Naive thymus-derived CD8-positive, alpha-beta T cell (primary cell): ENCODE measurements at places on chromosomes 7 and 10. TPM values are rescaled to one million over a fixed set of nuclear protein-coding genes. Genes with fewer than 3 reads are reported as not detected.

DNA sequence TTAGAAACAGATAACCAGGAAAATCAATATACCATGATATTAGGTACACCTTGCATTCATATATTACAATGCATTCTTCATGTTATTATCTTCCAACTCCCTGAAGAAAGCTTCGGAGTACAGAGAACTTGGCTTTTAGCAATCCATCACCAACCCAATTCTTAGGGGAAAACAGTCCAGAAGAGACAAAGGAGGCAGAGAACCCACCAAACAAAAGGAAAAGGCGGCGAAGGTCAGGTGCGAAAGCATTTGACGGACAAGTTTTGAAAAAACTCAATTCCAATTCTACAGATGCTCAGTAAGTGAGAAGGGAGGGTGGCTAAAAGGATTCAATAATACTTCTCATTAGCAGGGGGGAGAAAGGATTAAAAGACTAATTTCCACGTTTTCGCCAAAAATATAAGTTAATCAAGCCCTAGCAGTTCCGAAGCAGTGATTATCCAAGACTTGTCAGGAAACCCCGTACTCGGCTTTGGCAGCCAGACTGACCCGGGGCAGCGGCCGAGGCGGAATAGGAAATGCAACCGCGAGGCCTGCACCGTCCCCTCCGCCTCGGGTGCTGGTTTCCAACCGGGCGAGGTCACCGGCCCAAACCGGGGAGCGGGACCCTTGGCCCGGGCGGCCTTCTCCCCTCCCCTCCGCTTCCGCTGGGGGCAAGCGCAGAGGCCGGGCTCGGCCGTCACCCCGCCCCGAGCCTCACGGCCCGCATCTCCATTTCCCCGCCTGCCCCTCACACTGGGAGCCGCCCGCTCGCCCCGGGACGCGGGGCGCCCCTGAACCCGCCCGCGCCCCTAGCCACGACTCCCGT lies 747 bp downstream of the GDI2 start:
- H3K36me3 ChIP-seq = peaks cover 11% of the 10 kb centered on the region
- H3K27ac ChIP-seq = peak overlapping the region; percentile 93
- H3K4me3 ChIP-seq = peak overlapping the region; percentile 95
- H3K4me1 ChIP-seq = peaks cover 71% of the 10 kb centered on the region

DNA sequence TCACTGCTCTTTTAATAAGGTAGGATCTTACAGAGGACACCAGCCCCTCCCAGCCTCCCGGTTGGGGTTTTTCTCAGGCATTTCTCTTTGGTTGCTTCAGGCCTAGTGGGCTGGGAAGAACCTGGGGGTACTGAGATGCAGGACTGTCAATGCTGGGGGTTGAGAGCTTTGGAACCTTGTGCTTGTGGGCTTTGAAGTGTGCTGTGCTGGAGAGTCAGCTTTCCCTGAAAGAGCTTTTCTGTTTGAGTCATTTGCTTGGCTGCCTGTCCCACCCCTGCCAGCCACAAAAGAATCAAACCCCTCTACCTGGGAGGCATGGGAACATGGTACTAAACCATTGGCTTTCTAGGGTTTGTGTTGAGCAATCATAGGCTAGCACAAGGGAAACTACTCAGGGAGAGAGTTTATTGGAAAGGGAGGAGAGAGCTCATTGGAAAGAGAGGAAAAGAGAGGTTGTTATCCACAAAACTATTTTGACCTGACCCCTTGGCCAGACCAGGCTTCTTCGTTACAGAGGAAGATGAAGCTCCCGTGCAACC lies 1.4 kb downstream of the SCD start:
- DNase-seq = no peak
- H3K27ac ChIP-seq = no peak overlapping the region
- peaks cover 36% of the 10 kb centered on the region for H3K4me1 ChIP-seq
- H3K4me3 ChIP-seq = peak overlapping the region; percentile 93

DNA sequence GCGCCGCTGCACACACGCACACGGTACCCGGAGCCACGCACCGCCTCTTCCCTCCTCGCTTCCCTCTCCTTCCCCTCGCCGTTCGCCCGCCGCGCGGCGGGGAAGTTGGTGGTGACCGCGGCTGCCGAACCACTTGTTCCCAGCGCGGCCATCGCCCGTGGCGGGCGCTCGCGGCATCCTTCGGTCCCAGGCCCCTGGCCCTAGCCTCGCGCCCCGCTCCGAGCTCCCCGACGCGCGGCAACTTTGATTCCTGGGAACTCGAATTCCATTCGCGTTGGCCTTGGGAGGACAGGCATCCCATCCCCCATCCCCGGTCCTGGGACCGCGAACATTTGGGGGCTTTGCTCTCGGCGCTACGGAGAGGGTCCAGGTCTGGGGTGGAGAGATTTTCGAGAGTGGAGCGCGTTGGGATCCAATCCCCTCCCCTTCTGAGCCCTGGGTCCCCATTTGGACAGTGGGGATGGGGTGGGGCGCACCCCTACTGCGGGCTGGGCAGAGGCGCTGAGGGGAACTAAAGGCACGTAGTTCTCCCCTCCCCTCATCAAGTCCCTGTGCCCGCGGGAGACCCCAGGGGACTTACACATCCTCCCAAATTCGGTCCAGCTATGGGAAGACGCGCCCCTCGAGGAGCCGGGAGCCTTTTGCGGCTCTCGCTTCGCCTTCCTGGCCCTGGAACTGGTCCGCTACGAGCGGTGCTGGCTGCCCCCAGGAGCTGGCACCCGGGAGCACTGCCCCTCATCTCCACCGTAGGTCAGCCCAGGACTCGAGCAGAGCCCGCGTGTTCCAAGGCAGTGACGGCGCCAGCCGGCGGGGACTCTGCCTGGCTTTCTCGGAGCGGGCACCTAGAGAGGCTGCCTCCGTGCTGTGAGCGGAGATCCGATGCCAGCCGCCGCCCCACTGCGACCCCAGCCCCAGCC lies 834 bp downstream of the CDH23 start:
- H3K27ac ChIP-seq = no peak overlapping the region
- H3K4me3 ChIP-seq = peak overlapping the region; percentile 58
- peaks cover 10% of the 10 kb centered on the region for H3K4me1 ChIP-seq
- DNase-seq = no peak
- no peaks in the 10 kb centered on the region for H3K36me3 ChIP-seq
- H3K27me3 ChIP-seq = peaks cover 47% of the 10 kb centered on the region

Gene AKR1C2
- total RNA-seq = not detected

Gene ZNF862
- total RNA-seq = 82.9 TPM

- H3K27me3 ChIP-seq = no peaks in the 10 kb centered on the region
- H3K4me1 ChIP-seq = peaks cover 22% of the 10 kb centered on the region
- H3K4me3 ChIP-seq = no peak overlapping the region
Measured at GRCh38 chr7:158842486-158842885, 13.2 kb upstream of the ESYT2 start.

Gene ECHDC3
- total RNA-seq = 0.74 TPM

Gene CALML5
- total RNA-seq = not detected

DNA sequence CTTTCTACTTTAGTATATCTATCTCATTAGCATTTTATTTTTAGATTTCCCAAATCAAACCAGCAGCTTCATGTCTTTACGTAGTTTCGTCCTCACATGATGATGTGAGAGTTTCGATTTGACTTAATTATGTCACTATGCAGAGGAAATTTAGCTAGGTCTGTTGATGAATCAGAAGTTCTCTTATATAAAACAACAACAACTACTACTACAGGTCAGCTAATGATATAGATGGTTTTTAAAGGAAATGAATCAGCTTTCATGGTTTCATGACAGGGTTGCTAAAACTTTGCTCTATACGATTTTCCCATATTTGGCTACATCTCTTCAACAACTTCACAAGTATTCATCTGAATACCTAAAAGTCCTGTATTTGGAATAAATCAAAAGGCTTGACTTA lies 28.6 kb downstream of the JAZF1 start:
- H3K27me3 ChIP-seq = no peaks in the 10 kb centered on the region
- no peaks in the 10 kb centered on the region for H3K36me3 ChIP-seq
- no peak overlapping the region for H3K27ac ChIP-seq
- peaks cover 78% of the 10 kb centered on the region for H3K4me1 ChIP-seq
- H3K4me3 ChIP-seq = peak overlapping the region; percentile 40
- no peak for DNase-seq

Gene CABCOCO1
- total RNA-seq = not detected

Gene CRHR2
- total RNA-seq = not detected

Gene ZNF438
- total RNA-seq = 4.4 TPM

Gene USP6NL
- total RNA-seq = 6.9 TPM

DNA sequence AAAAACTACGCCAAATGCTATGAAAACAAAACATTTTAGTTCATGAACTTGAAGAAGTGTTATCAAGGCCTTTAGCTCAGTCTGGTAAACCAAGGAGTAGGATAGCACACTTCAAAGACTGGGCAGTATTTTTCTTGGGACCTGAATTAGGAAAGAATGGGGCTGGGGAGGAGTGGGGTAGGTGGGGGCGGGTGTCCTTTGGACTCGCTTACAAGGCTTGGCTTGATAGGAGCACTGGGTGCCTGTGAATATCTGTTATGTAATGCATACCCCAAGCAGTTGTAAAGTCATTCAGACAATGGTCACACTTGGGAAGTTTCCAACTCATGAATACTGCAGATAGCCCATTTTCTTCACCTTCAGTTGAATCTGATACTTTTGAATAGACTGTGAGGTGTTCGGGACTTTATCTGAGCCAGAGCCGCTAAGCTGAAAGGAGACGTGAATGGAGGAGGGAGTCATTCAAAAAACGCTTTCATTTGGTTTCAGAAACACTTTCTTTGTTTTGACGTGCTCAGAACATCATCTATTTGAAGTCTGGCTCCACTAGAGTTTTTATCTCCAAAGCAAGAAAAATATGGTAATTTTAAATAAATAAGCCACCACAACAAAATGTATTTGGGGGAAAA lies 70.1 kb upstream of the FAM204A start:
- H3K4me1 ChIP-seq = no peaks in the 10 kb centered on the region
- H3K4me3 ChIP-seq = no peak overlapping the region
- no peak for DNase-seq
- H3K36me3 ChIP-seq = no peaks in the 10 kb centered on the region
- H3K27ac ChIP-seq = no peak overlapping the region

DNA sequence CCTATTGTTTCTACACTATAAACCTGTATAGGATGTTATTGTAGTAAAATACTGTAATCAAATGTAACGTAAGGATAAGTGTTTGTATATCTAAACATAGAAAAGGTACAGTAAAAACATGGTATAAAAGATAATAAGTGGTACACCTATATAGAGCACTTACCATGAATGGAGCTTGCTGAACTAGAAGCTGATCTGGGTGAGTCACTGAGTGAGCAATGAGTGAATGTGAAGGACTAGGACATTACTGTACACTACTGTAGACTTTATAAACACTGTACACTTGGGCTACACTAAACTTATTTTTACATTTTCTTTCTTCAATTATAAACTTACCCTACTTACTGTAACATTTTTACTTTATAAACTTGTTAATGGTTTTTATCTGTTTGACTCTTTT lies 732.9 kb upstream of the LRRN3 start:
- no peak overlapping the region for H3K27ac ChIP-seq
- DNase-seq = no peak
- no peaks in the 10 kb centered on the region for H3K4me1 ChIP-seq

Gene HOXA9
- total RNA-seq = not detected

Gene FAM237B
- total RNA-seq = not detected

Gene C10orf62
- not detected for total RNA-seq

Gene PRDX3
- 31.1 TPM for total RNA-seq

Gene SLC16A12
- not detected for total RNA-seq

Gene MYOZ1
- total RNA-seq = not detected

Gene TSC22D4
- total RNA-seq = 128 TPM

DNA sequence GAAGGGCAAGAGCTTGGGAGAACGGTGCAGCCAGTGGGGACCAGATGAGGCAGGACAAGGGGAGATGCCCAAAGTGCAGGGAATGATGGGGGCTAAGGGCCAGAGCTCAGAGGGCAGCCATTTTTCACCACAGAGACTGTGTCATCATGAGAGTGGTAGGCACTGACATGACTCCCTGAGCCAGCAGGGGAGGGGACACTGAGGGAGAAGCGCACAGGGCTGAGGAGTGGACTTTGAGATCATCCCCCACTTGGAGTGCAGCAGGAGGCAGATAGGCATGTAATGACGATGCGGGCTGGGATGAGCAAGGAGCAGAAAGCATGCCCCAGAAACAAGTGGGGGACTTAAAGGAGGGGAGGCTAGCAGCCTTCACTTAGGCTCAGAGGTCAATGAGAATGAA lies 5.2 kb upstream of the SMKR1 start:
- H3K36me3 ChIP-seq = no peaks in the 10 kb centered on the region
- no peak for DNase-seq
- H3K4me3 ChIP-seq = no peak overlapping the region

DNA sequence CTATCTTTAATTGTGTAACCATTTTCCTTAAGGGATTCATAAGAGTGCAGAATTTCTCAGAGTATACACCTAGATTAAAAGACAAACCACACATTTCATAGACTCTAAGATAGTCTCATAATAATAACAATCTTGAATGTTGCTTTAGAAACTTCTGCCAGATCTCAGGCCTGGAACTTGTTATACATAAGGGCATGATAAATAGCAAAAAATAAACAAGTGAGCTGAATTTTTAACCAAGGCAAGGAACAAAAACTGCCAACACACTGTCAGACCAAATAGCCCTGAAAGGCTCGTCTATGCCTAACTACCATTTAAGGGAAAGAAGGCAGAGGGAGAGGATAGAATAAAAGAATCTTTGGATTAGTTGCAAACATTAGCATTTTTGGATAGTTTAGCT lies 65.8 kb upstream of the SEMA3C start:
- DNase-seq = no peak
- no peaks in the 10 kb centered on the region for H3K27me3 ChIP-seq
- no peaks in the 10 kb centered on the region for H3K36me3 ChIP-seq
- no peak overlapping the region for H3K27ac ChIP-seq
- H3K4me1 ChIP-seq = no peaks in the 10 kb centered on the region
- H3K4me3 ChIP-seq = no peak overlapping the region

DNA sequence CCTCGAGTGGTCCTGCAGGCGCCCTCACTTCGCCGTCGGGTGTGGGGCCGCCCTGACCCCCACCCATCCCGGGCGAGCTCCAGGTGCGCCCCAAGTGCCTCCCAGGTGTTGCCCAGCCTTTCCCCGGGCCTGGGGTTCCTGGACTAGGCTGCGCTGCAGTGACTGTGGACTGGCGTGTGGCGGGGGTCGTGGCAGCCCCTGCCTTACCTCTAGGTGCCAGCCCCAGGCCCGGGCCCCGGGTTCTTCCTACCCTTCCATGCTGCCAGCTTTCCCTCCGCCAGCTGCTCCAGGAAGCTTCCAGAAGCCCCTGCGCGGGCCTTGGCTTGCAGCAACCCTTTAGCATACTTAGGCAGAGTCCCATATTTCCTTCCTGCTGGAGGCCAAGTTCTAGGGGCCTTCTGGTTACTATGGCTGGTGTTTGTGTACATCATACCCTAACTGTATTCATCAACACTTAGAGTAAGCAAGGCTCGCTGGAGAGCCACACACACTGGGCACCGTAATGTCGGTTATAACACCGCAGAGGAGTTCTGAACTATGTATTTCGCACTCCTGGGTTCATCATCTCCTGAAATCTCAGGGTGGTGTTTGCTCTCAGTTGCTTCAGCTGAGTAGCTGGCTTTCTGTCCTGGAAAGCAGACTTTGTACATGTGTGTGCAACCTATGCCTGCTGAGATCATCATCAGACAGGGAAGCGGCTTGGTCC lies 471 bp downstream of the MGMT start:
- peaks cover 12% of the 10 kb centered on the region for H3K36me3 ChIP-seq
- H3K4me3 ChIP-seq = peak overlapping the region; percentile 84
- peak overlapping the region; percentile 83 for H3K27ac ChIP-seq
- DNase-seq = peak; percentile 14
- H3K4me1 ChIP-seq = peaks cover 7% of the 10 kb centered on the region

GRCh38 chr7:100681491-100682227 lies 8.1 kb downstream of the GNB2 start:
- H3K4me1 ChIP-seq = peaks cover 34% of the 10 kb centered on the region
- H3K27ac ChIP-seq = peak overlapping the region; percentile 31
- peaks cover 2% of the 10 kb centered on the region for H3K36me3 ChIP-seq
